ENCODE measurements at places on chromosomes 16 and 17.

- DNase-seq, result no peak
Observed at GRCh38 chr17:37648555-37648954, 5.3 kb upstream of the DDX52 start.

- DNase-seq, result no peak
Observed at GRCh38 chr17:11561281-11561680, 37.0 kb upstream of the DNAH9 start.

DNA sequence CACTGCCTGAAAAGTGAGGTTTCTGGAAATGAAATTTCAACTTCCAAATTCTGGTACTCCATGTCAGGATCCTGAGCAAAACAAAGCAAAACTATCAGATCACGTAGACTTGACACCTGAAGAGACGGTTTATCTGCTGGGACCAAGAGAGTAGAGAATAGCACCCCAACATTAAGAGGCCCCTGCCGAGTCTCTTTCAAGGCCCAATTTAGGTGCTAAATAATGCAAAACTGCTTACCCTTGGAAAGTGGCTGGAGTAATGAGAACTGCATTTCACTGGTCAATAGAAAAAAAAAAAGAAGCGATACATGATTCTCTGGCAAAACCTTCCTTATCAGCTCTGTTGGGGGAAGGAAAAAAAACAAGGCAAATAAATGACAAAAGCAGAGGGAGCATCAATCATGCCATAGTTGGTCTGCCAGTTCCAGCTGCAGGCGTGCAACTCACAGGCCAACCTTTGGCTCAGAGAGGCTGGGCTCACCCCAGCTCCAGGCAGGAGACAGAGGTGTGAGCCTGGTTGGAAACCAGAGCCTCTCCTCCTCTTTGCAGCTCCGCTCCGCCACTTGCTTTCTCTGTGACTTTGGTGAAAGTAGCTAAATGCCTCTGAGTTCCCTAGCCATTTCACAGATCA is 595.2 kb downstream of the TOX3 start:
- no peak for DNase-seq

DNA sequence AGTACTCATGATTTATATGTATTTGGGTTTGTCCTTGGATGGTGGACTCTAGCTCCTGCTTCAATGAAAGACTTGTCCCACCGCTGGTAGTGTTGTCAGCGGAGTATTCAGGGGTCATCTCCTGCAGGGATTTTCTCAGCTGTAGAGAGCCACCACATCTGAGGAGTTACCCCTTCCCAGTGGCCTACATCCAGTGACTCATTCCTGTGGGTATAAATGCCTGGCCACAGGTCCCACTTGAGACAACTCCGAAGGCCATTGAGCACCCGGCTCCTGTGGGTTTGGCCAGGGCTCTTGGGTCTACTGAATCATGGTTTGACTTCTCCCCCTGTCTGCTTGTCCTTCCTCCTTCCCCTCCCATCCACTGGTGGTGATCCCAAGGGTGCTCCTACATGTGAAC is 34.6 kb upstream of the WSB1 start:
- no peak for DNase-seq

DNA sequence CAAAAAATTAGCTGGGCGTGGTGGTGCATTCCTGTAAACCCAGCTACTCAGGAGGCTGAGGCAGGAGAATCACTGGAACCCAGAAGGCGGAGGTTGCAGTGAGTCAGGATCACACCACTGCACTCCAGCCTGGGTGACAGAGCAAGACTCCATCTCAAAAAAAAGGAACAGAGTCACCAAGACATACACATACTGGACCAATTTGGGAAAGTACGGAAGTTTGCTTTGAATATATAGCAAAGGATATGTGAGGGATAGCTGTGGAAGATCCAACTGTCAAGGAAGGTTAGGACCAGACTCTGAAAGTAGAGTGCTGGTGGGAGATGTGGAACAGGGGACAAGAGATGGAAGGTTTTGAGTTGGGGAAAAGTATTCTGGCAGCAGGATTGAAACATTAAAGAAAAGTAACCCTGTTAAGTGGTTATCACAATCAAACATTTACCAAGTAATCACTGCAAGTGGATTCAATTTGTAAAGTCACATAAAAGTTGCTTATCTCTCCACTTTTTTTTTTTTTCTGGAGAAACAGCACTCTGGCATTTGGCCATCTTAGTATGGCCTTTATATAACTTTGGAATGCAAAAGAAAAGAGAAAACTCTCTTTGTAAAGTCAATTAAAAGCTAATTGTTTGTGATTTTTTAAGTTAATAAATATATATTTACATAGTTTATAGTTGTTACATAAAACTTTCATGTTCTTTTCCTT is 259.4 kb upstream of the TBX2 start:
- no peak for DNase-seq

DNA sequence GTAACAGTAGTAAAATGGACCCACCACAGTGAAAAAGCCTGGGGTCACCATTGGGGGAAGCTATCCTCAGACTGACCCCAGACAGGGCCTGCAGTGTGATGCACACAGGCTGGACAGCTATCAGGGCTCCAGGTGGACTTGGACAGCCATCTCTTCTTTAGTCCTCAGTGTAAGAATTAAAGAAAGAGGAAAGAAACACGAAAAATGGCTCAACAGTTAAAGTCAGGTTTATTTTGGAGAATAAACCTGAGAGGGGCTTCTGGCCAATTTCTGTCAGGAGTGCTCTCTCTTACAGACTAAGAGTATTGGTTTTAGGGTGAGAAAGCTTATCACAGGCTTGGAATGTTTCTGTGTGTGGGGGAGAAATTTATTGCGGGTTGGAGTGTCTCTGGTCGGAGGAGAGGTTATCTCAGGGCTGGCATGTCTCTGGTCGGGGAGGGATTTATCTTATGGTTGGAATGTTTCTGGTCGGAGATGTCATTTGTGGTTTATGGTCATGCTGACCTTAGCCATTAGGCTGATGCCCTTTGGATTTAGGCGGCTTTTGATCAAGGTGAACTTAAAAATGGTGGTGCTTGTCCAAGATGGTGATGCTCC is 10.8 kb upstream of the B4GALNT2 start:
- no peak for DNase-seq

GRCh38 chr16:29714972-29715371 is 30.8 kb downstream of the C16orf54 start:
- no peak for DNase-seq

DNA sequence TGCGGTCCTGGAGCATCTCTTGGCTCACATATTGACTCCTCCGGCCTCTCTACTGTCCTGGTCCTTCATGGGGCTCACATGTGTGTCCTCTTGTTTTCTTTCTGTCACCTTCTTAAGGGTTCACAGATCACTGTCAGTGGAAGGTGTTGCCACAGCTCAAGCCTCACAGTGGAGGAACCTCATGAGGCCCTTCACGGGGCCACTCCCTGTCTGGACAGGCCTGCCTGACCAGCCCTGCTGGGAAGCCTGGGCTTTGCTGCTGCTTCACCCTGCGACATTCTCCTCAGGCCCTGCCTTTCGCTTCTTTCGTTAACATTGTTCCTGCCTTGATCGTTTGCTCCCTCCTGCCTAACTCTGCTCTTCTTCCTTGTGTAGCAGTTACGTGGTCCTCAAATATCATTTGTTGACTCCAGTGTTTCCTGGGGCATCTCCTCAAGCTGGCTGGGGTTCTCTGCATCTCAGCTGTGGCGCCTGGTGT is 55.9 kb downstream of the WDR45B start:
- DNase-seq, result no peak

- DNase-seq, result no peak
Observed at GRCh38 chr16:27385398-27385797, 16.6 kb upstream of the IL21R start.

- no peak for DNase-seq
Observed at GRCh38 chr16:60741810-60742209, 1294.4 kb downstream of the CDH8 start.

- no peak for DNase-seq
Observed at GRCh38 chr16:48317026-48317425, 68.2 kb downstream of the SIAH1 start.

GRCh38 chr17:1147664-1148063 is 32.1 kb downstream of the ABR start:
- no peak for DNase-seq

DNA sequence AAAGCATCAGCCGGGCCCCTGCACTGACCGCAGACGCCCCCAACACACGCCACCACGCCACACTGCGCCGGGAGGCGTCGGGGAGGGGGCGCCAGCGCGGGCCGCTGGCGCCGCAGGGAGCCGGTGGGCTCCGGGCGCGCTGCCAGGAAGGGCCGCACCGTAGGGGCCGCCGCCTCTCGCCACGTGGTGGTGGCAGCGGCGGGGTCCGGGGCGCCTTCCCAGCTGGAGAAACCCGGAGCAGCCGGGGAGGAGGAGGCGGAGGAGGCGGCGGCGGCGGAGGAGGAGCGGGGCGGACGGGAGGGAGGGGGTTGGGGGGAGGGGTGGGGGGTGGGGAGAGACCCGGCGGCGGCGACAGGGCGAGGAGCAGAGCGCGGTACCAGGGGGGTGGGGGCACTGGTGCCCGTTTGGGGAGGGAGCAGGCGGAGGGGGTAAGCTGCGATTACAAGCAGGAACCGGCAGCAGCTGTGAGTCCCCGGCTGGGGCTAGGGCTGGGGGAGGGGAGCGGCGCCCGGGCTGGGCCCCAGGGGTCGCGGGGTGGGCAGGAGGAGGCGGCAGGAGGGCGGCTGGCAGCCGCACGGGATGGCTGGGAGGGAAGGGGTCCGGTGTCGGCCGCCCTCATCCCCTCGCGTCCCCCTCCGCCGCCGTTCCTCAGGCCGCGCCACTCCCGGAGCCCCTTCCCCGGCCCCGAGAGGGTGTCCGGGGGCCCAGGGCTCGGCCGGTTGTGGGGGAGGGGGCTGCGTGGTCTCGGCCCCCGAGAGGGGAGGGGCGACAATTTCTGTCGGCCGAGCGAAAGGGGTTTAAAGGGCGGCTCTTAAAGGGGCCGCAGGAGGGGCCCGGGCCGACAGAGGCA is at the start of gene TBKBP1:
TSS of gene TBKBP1 (plus strand) at position 431 of the 850 bp plus-strand sequence. CDS start 1,952 bp downstream, outside the sequence.
- DNase-seq, result no peak

- DNase-seq, result no peak
Observed at GRCh38 chr17:35666967-35667532, 64.4 kb upstream of the RASL10B start.

DNA sequence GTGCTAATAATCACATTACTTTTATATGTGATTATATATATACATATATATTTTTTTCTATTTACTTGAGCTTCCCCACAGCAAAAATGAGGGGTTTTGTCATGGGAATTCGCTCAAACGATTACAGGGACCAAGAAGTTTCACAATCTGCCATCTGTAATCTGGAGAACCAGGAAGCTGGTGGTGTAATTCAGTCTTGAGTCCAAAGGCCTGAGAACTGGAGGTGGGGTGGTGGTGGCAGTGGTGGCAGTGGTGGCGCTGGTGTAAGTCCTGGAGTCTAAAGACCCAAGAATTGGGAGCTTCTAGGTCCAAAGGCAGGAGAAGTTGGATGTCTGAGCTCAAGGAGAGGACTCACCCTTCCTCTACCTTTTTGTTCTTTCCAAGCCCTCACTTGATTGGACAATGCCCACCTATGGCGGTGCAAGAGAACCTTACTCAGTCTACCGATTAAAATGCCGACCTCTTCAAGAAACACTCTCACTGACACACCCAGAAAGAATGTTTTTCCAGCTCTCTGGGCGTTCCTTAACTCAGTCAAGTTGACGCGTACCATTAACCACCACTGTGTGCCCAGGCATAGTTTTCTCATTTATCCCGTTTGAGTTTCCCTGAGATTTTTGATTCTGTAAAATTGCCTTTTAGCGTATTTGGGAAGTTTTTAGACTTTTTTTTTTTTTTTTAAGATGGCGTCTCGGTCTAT is 31.9 kb downstream of the POLR2A start:
- no peak for DNase-seq

GRCh38 chr16:71707199-71707598 is 17.3 kb downstream of the PHLPP2 start:
- no peak for DNase-seq

GRCh38 chr16:66617010-66617434 is 12.5 kb downstream of the CMTM3 start:
- DNase-seq, result no peak

DNA sequence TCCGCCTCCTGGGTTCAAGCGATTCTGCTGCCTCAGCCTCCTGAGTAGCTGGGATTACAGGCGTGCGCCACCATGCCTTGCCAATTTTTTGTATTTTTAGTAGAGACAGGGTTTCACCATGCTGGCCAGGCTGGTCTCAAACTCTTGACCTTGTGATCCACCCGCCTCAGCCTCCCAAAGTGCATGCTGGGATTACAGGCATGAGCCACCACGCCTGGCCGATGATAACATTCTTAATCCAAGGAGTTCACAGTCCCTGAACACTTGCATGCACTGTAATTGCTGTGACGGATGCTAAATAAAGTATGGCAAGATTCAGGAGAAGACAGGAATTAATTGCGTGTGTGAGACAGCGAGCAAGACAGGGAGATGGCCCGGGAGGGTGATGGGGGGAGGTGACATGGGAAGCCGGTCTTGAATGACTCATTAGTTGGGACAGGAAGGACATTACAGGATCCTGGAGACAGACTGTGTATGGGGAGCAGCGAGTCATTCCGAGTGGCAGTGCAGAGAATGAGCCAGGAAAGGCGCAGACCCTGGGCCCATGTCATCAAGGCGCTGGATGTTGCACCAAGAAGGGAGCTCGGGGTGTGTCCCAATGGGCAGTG is 6.7 kb downstream of the ABCA3 start:
- no peak for DNase-seq
